Bronchial epithelial cell (primary cell): ENCODE measurements at places on chromosomes 6 and 20. TPM values are rescaled to one million over a fixed set of nuclear protein-coding genes. Genes with fewer than 3 reads are reported as not detected.

DNA sequence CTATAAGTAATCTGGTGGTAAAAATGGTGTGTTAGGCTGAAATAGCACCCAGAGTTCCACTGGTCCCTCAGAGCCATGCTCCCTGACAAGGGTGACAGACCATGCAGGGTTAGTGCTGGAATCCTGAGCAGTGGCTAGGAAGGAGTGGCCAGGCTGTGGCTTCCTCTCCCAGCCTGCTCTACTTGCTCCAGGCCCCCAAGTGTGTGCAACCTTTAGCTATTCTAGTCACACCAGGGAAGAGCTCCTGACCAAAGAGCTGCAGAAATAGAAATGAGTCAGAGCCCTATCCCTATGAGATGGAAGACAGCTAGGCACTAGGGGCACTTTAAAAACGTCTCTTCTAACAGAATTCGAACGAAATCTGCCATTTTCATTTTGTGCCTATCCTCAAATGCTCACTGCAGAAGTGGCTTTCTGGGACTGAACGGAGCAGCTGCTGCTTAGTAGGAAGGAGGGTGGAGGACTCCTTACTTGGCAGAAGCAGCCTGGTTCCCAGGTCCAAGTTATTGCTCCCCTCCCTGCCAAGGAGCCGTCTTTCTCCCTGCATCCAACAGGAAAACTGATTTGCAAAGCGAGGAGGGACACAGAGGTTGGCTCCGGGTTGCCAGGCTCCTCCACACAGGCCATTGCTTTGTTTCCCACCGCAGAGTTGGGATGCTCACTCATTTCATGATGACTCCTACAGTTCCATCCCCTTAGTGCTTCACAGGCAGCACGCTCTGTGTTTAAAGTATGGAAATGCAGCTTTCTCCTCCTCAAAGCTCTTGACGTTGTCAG lies 754.5 kb downstream of the C6orf118 start:
- no peak for DNase-seq

DNA sequence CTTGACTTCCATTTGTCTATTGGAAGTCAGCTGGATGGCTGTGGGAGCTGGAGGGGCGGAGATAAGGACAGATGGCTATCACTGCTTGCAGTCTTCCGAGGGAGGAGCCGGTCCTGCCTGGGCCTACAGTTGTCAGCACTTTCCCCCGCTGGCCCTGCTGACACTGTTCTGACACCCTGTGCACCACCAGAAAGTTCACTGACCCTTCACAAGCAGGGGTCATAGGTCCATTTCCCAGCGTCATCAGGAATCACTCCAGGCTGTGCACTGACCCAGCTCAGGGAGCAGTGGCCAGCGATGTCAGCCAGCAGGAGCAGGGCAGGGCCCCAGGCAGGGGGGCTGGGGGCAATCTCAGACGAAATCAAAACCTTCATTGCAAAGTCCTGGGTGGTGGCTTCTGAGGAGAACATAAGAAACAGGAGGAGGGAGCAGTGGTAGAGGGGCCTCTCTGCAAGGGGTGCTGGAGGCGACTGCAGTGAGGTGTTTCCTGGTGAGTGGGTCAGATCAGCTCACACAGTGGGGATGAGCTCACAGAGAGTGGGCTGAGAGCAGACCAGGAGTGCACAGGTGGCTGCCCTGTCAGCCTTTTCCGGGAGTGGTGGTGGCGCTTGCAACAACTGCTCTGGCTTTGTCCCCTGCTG lies 26.5 kb upstream of the PLEKHG1 start:
- no peak for DNase-seq

DNA sequence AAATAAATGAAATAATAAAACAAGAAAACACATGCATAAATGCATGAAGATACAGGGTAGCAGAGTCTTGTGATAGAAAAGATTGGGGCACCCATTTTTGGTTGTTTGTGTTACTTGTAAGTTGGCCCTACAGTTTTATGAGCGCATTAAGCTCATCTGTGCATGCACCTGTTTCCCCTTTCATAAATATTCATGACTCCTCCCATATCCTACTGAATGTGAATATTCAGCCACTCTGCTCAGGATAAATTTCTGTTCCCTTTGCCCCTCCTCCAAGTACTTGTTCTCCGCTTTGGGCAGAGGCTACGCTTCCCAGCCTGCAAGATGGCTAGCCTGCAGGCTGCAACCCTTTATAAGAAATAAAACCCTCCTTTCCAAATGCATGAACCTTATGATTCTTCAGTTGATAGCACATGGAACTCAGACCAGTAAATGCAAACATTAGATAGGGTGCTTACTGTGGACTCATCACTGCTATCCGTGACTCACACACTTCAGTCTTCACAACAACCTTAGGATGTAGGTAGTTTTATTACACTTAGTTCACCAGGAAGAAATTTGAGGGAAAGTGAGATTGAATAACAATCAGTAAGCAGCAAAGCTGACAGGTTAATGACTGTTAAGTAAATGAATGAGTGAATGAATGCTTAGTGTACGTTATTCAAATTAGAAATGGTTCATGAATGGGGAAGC lies 15.0 kb downstream of the ALDH8A1 start:
- DNase-seq: peak; percentile 74

Gene LPA
- total RNA-seq: 0.26 TPM in 2 replicates

- DNase-seq: no peak
These were observed 17.4 kb downstream of the TCFL5 start for GRCh38 chr20:62844182-62844581.

Gene CCDC170
- total RNA-seq: not detected in 2 replicates

Gene GPSM3
- 0.64 and 0.79 TPM in 2 replicates for total RNA-seq

DNA sequence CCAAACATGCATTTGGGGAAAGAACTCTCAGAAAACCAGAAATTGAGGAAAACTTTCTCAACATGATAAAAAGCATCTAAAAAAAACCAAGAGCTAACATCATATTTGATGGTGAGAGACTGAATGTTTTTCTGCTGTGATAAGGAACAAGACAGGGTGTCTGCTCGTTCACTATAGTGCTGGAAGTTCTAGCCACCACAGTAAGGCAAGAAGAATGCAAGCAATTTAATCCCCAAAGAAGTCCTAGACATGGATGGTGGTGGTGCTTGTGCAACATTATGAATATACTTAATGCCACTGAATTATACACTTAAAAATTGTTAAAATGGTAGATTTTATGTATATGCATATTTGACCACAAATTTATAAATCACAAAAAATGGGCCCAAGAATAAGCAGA lies 53.4 kb downstream of the LYRM2 start:
- DNase-seq: no peak

- DNase-seq: peak; percentile 86
These were observed 908.0 kb downstream of the QKI start for GRCh38 chr6:164322533-164322932.

GRCh38 chr6:136647363-136647852 lies 97.2 kb upstream of the MAP7 start:
- DNase-seq: peak; percentile 66

GRCh38 chr20:10919396-10920140 lies 245.8 kb upstream of the JAG1 start:
- peak; percentile 92 for DNase-seq

GRCh38 chr6:112289038-112289566 lies 34.7 kb upstream of the LAMA4 start:
- no peak for DNase-seq

- DNase-seq: no peak
These were observed 2.9 kb downstream of the SIRPB1 start for GRCh38 chr20:1616858-1617434.

GRCh38 chr6:14035874-14036273 lies 81.7 kb upstream of the CD83 start:
- DNase-seq: no peak

Gene HLA-DQB1
- total RNA-seq: 1.4 TPM in 1 of 2 replicates, not detected in the other

DNA sequence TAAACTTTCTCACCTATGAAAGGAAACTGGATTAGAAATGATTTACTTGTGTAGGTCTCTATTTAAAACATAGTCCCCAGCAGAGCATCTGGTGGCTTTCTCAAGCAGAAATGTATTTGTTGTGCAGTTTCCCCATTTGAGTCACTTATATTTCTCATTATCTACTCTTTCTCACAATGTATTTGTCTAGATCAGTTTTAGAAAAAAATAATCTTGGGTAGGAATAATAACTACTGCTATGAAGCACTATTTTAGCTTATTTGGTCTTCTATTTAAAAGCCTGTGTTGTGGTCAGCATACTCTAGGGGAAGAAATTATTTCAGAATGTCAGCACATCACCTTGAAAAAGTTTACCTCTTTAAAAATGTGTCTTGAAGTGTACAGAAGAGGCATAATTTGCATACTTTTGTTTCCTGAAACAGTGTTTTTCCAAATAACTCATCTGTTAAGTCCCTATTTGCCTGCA lies 60.9 kb upstream of the PRL start:
- no peak for DNase-seq

Gene TOX2
- not detected in 2 replicates for total RNA-seq

- DNase-seq: no peak
These were observed 22.2 kb upstream of the POU3F2 start for GRCh38 chr6:98812220-98812619.

Gene PSORS1C2
- not detected in 2 replicates for total RNA-seq

GRCh38 chr6:49336514-49337131 lies 126.4 kb downstream of the MMUT start:
- DNase-seq: peak; percentile 74

DNA sequence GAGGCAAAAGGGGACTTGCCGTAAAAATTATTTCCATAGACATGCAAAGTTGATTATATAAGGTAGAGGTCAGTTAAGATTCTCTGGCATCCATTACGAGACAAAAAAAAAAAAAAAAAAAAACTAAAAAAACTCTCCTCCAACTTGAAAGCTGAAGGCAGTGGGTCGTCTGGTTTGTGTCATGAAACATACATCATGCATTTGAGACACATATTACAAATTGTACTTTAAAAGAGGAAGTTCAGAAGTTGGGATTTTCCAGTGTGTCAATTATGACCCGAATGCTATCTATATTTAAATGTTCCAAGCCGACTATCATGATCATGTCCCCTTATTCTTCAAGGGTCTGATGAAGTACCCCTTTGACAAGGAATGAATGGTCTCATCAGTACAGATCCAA lies 125.1 kb downstream of the ZNF217 start:
- DNase-seq: no peak

GRCh38 chr20:49937027-49937929 lies 1.1 kb downstream of the RNF114 start:
- peak; percentile 57 for DNase-seq

GRCh38 chr6:157859775-157860504 lies 36.9 kb downstream of the SNX9 start:
- DNase-seq: no peak

- DNase-seq: no peak
These were observed 50.0 kb downstream of the DCDC2 start for GRCh38 chr6:24307881-24308280.

- DNase-seq: no peak
These were observed at the start of gene PPP1R3G for GRCh38 chr6:5084781-5085647. Gene PPP1R3G, plus strand, starts transcription at chr6:5085341. Its CDS starts 145 bp downstream, at chr6:5085486.

GRCh38 chr6:35454391-35455110 lies 2.4 kb downstream of the FANCE start:
- peak; percentile 68 for DNase-seq

Gene HLA-DRB5
- not detected in 2 replicates for total RNA-seq

DNA sequence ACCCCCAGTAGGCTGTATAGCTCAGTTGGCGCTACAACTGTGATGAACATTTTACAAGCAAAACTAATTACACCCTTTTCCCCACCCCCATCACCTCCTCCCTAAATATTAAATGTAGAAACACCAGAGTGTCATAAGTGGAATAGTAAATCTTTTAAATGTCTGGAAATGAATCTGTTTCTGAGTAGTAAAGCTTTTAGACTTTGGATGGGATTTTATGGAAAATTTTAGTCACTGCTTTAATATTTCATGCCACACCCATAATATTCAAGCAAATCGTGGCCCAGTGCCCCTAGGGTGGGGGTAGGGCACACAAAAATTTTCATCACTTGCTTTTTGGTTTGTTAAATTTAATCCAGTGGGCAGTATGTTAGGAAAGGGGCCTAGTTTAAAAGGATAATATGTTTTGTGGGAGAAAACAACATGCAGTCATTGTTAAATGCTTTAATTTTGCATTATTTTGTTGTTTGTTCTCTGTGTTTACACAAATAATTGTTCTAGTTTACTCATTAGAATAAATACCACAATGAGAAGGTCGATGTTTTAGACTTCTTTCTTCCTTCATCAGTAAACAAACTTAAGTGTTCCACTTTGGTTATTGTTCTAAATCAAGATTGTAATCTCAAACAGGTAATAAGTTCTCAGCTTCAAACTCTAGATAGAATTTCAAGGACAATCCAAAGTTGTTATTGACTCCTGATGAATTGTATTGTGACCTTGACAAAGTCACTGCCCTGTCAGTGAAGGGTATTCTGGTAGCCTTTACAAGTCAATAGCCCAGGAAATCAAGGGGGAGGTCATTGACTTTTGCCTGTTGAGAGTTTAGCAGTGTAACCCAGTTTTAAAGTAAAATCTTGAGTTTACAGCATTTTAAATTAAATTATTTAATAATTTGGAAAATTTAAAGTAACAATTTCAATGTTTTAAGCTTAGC lies 79.2 kb downstream of the CBFA2T2 start:
- no peak for DNase-seq

DNA sequence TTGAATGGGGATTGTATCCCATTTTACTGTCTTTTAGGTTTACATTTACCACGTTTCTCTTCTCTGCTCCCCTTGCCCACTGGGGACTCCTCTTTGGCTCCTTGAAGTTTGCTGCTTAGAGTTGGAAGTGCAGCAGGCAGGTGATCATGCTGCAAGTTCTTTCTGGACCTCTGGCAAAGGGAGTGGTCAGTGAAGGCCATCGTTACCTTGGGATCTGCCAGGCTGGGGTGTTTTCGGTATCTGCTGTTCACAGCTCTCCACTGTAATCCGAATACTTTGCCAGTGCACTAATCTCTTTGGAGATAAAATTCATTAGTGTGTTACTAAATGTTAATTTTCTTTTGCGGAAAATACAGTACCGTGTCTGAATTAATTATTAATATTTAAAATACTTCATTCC lies 9.1 kb upstream of the EFCAB8 start:
- no peak for DNase-seq

DNA sequence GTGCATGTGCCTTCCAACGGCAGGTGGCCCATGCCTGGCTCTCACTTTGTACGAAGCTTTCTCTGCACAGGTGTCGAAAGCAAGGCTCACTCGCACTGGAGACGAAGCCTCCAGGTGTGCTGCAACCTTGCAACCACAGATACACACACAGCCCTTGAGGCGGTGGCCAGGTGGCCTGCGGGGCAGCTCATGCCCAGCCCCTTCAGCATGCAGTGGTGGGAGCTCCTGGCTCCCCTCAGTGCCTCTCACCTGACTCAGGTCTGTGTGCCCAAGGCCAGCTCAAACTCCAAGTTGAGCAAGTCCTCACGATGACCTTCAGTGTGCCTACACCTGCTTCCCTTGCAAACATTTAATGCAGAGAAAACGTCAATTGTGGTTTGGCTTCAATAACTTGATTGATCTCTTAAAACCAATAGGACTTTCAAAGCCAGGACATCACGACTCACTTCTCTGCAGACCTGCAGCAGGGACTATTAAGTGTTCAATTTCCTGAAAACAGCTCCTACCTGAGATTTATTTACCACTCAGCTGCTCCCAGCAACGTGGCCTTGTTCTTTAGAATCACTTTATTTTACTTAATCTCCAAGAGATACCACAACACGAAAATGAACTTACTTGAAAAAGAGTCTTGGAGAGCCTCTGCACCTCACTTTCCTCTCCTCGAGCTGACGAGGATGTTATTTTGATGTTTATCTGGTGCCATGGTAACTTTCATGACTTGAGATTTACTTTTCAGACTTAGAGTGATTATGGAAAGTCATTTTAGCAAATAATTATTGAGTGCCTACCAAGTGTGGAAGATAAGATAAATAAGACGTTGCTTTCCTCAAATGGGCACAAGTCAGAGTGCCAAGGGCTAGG lies 86.3 kb downstream of the SLC22A23 start:
- DNase-seq: no peak
